Suprapubic skin (tissue), 4 donors: ENCODE measurements at places on chromosomes 5 and 9. TPM values are rescaled to one million over a fixed set of nuclear protein-coding genes. Genes with fewer than 3 reads are reported as not detected.

- no peaks in the 10 kb centered on the region for H3K27me3 ChIP-seq
- no peaks in the 10 kb centered on the region for H3K36me3 ChIP-seq
- peak overlapping the region; percentile 62 for H3K27ac ChIP-seq
- DNase-seq = no peak
- H3K4me3 ChIP-seq = no peak overlapping the region
These were observed 702.1 kb downstream of the SEMA5A start for GRCh38 chr5:8843771-8844170.

DNA sequence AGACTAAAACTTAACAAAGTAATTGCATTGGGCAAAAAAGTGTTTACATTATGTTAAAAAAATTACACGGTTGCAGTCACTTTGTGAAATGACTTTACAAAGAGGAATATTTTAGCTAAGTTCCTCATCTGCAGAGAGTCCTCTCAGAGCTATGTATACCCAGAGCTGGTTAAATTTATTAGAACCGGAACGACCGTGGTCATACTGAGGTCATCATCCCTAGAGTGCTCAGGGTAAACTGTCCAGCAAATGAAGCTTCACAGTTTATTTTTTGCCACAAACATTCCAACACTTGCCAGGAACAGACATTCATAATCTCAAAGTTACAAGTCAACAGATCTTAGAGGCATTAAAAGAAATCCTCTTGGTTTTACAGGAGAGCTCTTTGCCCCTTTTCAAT lies 897 bp downstream of the ROPN1L start:
- H3K4me1 ChIP-seq = peaks cover 20% of the 10 kb centered on the region
- no peak for DNase-seq
- H3K27me3 ChIP-seq = no peaks in the 10 kb centered on the region

DNA sequence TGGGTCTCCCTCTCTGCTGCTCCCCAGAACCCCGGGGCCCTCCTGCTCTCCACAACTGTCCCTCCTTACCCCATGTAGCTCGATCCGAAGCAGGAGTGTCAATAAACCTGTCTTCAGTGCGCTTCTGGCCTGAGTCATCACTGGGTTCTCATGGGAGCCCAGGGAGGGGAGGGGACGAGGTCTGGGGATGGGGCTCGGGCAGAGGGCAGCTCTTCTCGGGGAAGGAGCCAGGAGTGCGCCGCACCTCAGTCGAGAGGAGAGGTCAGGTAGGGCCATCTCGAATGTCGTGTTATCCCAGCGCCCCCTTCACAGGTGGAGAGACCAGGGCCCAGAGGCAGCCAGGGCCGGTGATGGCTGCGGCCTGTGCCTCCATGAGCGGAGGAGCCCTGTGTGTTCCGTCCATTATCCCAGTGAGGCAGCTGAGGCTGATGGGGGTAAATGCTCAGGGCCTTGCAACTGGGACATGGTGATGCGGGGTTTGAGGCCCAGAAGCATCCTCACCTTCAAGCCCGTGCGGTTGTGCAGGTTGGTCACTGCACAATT lies 52.1 kb downstream of the LRSAM1 start:
- no peaks in the 10 kb centered on the region for H3K27me3 ChIP-seq
- H3K4me1 ChIP-seq = peaks cover 18% of the 10 kb centered on the region
- H3K4me3 ChIP-seq = no peak overlapping the region
- H3K27ac ChIP-seq = no peak overlapping the region
- peaks cover 68% of the 10 kb centered on the region for H3K36me3 ChIP-seq

GGTA1 gene
- total RNA-seq = 6.4 TPM

CLTB gene
- 440 TPM for total RNA-seq

GRCh38 chr9:86549920-86550319 lies 195.7 kb upstream of the TUT7 start:
- no peak overlapping the region for H3K27ac ChIP-seq
- H3K4me3 ChIP-seq = no peak overlapping the region
- no peaks in the 10 kb centered on the region for H3K36me3 ChIP-seq
- peaks cover 3% of the 10 kb centered on the region for H3K4me1 ChIP-seq

LEAP2 gene
- total RNA-seq = 0.21 TPM

DNA sequence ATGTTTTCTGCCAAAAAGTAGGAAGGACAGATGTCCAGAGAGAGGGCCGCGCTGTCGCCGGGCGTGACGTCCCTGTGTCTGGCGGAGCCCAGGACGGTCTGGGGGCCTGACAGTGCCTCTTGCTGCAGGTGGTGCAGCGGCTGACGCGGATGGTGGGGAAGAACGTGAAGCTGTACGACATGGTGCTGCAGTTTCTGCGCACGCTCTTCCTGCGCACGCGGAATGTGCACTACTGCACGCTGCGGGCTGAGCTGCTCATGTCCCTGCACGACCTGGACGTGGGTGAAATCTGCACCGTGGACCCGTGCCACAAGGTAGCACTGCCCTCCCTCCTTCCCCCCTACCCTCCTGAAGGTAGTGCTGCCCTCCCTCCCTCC lies 7.8 kb downstream of the NELFB start:
- H3K4me1 ChIP-seq = peaks cover 5% of the 10 kb centered on the region
- H3K27ac ChIP-seq = no peak overlapping the region

ENG gene
- 34.6 TPM for total RNA-seq
